ENCODE measurements at places on chromosomes 11 and 22.

DNA sequence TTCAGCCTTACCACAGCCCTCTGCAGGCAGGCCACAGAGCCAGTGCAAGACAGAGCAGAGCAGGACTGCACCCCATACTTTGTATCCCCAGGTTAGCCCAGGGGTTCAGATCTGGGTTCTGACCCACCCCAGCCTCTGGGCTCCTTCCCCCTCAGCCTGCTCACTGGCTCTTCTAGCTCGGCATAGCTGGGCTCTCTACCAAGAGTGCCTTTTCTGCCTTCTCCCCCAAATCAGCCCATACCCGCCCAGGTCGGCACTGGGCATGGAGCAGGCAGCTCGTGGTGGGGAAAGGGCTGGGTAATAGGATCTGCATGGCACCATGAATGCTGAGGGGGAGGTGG is 8.3 kb downstream of the RELT start:
- DNase-seq = no peak

DNA sequence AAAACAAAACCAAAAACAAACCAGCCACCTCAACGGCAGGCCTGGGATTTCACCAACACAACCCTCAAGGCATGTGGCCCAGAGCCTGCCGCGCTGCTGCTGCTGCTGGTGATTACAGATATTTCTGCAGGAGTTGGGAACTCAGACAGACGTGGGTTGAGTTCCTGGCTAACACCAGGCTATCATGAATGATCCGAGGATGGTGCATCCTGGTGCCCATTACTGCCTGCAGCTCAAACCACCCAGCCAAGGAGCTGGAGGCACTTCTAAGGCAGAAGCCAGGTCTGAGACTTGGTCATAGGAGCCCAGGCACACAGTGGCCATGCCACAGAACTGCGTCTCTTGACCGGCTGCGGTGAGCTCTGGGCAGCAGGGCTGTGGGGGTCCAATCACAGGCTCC is 151.8 kb downstream of the MPPED1 start:
- no peak for DNase-seq

DNA sequence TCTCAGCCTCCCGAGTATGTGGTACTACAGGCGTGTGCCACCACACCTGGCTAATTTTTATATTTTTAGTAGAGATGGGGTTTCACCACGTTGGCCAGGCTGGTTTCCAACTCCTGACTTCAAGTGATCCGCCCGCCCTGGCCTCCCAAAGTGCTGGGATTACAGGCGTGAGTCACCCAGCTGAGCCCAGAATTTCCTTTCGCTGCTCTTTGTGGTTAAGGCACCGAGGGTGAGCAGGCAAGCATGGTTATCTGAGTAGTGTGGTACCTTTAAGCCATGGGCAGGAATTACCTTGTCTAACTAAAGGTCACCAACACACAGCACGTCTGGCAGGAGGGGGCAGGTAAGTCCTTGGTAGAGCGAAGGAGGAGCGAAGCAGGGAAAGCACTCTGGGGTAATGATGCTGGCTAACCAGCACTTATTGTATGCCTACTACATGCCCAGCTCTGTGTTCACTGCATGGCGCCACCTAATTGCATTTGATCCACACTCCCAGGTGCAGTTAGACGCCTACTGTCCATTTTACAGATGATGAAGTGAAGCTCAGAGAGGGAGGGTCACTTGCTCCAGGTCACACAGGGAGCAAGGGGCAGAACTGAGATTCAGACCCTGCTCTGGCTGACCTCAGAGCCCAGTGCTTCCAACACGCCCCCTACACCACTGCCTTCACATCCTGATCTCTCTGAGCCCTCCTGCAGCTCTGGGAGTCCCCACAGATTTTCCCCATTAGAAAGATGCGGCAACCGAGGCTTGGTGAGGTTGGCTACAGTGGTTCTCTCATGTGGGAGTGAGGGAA is 45.7 kb downstream of the TRIOBP start:
- DNase-seq = no peak

GRCh38 chr11:76783896-76784813 is 999 bp downstream of the TSKU start:
- DNase-seq = no peak

GRCh38 chr11:70043482-70043881 is 34.6 kb upstream of the ANO1 start:
- no peak for DNase-seq

- no peak for DNase-seq
Measured at GRCh38 chr22:49856343-49856742, 2.7 kb downstream of the ZBED4 start.

DNA sequence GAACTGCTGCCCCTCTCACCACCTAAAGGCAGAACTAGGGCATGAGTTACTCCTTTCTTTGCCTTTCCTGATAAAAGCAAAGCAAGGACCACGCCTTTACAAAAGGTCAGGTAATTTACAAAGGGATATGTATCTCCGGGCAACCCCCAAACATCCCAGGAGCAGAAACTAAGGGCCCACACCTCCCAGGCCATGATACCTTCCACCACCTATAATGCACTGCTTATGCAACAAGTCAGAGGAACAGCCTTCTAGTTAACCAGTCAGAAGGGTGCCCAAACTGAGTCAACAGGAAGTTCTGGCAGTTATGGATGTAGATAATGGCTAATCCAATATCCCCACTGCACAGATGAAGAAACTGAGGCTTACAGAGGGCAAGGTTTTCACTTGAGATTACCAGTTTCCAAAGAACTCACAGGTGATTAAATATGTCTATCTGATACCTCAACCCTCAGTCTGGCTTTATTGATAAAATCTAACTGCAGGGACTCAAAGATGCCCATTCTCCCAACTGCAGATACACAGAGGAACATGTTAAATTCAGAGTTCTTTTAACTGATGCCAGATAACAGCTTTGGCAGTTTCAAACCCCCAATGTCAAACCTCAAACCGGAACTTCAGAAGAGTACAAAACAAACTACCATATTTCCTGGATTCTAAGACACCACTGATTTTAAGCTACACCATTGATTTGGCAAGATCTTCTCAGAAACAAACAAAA is 16.8 kb upstream of the CASTOR1 start:
- DNase-seq = no peak

GRCh38 chr11:13784855-13785254 is 116.4 kb downstream of the FAR1 start:
- DNase-seq = no peak

DNA sequence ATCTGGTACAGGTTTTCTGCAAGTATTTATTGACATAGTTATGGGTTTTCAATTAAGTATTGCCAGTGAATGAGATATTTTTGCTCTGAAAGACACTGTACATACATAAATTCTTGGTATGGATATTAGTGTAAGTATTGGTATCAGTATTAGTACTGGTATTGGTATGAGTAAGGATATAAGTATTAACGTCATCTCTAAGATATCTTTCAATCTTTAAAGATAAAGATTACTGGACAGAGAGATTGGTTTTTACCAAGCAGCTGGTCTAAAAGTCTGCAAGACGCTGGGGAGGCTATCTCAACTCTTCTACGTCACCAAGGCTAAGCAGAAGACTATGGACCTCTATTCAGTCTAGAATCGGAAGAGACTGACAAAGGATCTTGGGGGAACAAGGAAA is 234.5 kb downstream of the NXPE2 start:
- peak; percentile 21 for DNase-seq

GRCh38 chr11:116171271-116172140 is 601.3 kb downstream of the BUD13 start:
- no peak for DNase-seq

GRCh38 chr11:134139873-134140331 is 71.0 kb downstream of the JAM3 start:
- DNase-seq = peak; percentile 70

DNA sequence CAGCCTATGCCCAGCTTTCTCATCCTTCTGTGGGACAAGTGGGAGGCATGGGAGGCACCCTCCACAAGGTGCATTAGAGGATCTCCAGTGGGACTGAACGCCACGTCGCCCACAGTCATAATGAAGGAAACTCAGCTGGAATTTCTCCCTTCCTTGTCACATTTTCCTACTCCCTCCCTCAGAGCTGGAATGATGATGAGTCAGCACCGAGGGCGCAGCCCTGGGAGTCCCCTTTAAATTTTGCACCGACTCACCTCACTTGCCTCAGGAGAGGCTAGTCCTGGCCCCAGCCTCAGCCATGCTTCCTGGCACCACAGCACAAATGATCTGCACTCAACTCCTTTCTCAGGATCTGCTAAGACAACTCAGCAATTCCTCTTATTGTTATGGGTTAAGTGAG is 34.3 kb downstream of the DBX1 start:
- DNase-seq = no peak

- no peak for DNase-seq
Measured at GRCh38 chr22:30747493-30747892, 52.8 kb downstream of the OSBP2 start.

DNA sequence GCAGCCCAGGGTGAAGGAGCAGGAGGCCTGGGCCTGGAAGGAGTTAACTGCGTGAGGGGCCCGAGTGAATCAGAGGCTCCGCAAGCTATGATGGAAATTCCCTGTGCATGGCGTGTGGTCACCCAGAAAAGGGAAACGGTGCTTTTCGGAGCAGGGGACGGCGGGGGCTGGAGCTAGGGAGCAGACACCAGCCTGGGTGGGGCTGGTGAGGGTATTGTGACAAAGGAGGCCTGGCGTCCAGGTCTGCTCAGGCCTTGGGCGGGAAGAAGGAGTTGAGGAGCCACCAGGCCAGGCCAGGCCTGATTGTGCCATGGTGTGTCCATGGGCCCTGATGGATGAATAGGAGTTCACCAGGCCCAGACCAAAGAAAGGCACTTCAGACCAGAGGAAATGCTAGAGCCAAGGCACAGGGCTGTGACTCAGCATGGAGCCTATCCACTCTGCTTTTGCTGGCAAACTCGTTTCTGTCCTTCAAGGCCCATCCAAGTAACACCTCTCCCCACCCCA is 12.8 kb upstream of the SPI1 start:
- no peak for DNase-seq

DNA sequence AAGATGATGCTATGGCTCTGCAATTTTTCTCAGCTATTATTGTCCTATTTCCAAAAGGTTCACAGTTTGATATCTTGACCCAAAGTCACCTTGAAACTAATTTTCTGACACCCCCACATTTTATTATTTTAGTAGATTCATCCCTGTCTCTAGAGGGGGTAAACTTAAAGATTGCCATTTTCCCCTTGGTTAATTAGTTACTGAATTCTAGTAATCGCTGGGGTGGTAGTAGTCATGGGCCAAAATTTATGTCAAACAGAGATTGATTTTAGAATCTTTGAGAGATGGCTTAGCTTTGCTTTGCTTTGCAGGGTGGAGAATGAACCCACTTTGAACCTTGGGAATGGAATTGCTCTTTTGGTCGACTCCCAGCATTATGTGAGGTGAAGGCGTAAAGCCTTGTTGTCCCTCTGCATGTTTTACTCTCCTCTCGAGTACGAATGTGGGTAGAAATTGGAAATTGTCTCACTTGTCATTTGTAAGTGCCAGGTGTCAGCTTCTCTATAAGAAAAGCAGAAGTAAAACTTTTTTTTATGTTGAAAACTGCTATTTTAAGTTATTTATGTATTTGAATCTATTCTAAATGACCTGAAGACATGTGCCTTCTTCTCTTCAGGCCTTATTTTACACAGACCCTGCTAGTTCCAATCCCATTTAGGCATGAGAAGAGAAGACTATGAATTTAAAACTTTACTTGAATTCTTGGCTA is 42.4 kb upstream of the RCE1 start:
- peak; percentile 32 for DNase-seq

- no peak for DNase-seq
Measured at GRCh38 chr11:109522116-109522755, 100.2 kb downstream of the C11orf87 start.

DNA sequence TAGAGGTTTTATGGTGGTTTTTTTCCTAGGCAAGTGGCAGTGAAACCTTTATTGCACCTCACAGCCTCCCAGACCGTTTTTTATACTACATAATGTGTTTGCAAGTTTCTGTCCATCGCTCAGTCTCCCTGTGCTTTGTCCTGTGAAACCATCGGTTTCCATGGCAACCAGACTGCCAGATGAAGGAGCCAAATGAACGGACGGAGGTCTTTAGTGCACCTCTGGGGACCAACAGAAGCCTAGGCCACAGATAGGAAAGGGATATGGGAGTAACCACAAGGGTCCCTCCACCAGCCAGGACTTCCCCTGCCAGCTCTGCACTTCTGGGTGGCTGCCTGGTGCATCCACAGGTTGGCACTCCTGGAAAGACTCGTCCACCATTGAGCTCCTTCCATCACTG is 165.0 kb downstream of the CHST1 start:
- no peak for DNase-seq

GRCh38 chr11:5364214-5364613 is 12.9 kb downstream of the OR51B6 start:
- DNase-seq = no peak

GRCh38 chr11:118193910-118194566 is 17.6 kb upstream of the SCN2B start:
- peak; percentile 51 for DNase-seq

All from GM13977 (cell line).